ENCODE measurements at places on chromosomes 4 and X.

DNA sequence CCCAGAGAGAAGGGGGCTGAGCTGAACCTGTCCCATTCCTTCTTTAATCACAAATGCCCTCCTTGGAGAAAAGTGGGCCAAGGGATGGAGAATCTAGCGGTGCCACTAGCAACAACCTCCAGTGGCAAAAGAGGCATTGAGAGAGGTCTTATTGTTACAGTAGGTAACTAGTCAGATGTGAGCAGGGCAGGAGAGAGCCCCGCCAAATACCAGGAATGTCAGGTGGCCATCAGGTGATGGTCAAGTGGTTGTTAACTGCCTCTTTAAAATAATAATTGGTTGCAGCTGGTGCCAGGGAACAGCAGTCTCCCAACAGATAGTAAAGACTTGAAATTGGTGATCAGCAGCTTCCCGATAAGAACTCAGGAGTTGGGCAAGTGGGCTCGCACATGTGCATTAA, 116.1 kb downstream of the EVC2 start:
- DNase-seq = no peak

- DNase-seq = no peak
These were observed 25.3 kb downstream of the STARD8 start for GRCh38 chrX:68672581-68673318.

GRCh38 chr4:13240066-13240465, 244.1 kb downstream of the RAB28 start:
- no peak for DNase-seq

GRCh38 chrX:135490979-135491514, 29.4 kb upstream of the INTS6L start:
- no peak for DNase-seq

- no peak for DNase-seq
These were observed 8.1 kb downstream of the ATP7A start for GRCh38 chrX:77918568-77918967.

GRCh38 chrX:1086444-1087409, 125.7 kb downstream of the CRLF2 start:
- no peak for DNase-seq

DNA sequence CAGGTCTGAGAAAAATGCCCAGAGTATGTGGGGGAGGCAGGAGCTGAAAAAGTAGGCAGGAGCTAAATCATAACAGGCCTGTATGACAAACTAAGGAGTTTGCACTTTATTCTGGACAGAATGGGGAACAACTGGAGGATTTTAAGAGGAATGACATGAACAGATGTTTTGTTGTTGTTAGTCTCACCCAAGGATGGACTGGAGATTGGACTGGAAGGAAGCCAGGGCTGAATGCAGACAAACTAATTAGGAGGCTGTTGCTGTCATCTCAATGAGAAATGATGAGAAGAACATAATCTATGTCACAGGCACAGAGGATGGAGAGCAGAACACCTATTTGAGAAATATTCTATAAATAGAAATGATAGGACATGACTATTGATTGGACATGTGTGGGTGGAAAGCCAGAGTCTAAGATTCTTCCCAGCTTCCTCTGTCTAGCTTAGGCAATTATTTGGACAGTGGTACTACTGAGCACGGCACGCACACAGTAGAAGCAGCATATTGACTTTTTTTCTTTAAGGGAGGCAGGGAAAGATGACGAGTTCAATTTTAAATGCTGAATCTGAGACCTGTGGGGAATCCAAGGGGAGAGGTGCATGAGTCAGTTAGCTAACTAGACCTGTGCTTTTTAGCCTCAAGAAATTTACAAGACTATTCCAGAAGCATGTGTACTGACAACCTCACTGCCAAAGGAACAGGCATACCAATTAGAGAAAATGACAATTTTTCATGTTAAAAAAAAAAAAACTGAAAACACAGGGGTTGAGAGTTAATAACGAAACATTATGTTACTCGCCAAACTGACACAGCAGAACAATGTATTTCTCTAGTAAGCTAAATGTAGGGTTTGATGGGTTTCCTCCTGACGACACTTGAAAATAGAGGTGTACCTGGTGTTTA, 963 bp upstream of the USO1 start:
- DNase-seq = no peak

DNA sequence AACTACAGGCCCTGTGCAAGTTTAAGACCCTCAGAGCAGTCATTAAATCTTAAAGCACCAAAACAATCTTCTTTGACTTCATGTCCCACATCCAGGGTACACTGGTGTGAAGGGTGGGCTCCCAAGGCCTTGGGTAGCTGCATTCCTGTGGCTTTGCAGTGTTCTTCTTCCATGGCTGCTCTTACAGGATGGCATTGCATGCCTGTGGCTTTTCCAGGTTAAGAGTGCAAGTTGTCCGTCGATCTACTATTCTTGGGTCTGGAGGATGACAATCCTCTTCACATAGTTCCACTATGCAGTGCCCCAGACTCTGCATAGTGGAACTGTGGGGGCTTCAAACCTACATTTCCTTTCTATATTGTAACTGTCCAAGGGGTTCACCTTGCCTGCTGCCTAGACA, 494.5 kb downstream of the CFAP47 start:
- no peak for DNase-seq

All from activated naive CD8-positive, alpha-beta T cell treated with anti-CD3 and anti-CD28 coated beads, Interleukin-2, amount 50 U/mL, for 16 hours (primary cell).